Activated CD8-positive, alpha-beta memory T cell treated with anti-CD3 and anti-CD28 coated beads, Interleukin-2, amount 50 U/mL, for 4 hours (primary cell): ENCODE measurements at places on chromosomes 6 and 20.

- DNase-seq = no peak
These were observed 59.1 kb downstream of the CEP43 start for GRCh38 chr6:167058261-167058660.

- no peak for DNase-seq
These were observed 32.9 kb downstream of the FILIP1 start for GRCh38 chr6:75460681-75461080.

- DNase-seq = no peak
These were observed 37.8 kb downstream of the RAB44 start for GRCh38 chr6:36735110-36736071.

GRCh38 chr6:56393615-56394612 is 146.5 kb upstream of the COL21A1 start:
- DNase-seq = no peak

GRCh38 chr6:111211411-111212030 is 124.2 kb downstream of the SLC16A10 start:
- DNase-seq = no peak

GRCh38 chr20:11902285-11902697 is 15.4 kb upstream of the BTBD3 start:
- DNase-seq = no peak

DNA sequence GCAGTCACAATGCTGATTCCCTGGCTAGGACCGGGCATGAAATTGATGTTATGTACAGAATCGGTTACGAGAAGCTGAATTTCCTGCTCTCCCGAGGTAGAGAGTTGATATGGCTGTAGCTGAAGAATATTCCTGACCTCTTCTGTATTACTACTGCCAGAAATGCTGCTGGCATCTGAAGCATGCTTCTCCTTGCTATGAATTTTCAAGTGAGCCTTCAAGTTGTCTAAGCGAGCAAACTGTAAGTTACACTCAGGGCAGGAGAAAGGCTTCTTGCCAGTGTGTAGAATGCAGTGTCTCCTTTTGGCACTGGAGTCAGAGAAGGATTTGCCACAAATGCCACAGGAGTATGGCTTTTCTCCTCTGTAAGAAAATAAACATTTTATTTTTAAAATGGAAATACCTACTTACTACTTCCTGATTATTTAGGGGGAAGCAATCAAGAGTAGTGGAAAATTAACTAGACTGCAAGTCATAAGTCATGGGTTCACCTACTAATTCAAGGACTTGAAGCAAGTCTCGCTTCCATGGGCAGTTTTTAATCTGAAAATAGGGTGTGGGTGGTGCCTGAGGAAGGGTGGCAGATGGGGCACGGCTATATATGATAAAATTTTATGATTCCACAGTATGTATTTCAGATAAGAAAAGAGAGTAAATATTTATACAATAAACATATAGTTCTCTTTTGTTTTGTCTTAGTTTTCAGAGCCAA is 10.8 kb upstream of the MICAL1 start:
- no peak for DNase-seq

- peak; percentile 68 for DNase-seq
These were observed 6.5 kb upstream of the SLC24A3 start for GRCh38 chr20:19205981-19206396.

GRCh38 chr6:35596448-35597442 is 84.0 kb upstream of the TULP1 start:
- no peak for DNase-seq

- DNase-seq = no peak
These were observed 51.6 kb upstream of the FAM184A start for GRCh38 chr6:119129968-119130484.

DNA sequence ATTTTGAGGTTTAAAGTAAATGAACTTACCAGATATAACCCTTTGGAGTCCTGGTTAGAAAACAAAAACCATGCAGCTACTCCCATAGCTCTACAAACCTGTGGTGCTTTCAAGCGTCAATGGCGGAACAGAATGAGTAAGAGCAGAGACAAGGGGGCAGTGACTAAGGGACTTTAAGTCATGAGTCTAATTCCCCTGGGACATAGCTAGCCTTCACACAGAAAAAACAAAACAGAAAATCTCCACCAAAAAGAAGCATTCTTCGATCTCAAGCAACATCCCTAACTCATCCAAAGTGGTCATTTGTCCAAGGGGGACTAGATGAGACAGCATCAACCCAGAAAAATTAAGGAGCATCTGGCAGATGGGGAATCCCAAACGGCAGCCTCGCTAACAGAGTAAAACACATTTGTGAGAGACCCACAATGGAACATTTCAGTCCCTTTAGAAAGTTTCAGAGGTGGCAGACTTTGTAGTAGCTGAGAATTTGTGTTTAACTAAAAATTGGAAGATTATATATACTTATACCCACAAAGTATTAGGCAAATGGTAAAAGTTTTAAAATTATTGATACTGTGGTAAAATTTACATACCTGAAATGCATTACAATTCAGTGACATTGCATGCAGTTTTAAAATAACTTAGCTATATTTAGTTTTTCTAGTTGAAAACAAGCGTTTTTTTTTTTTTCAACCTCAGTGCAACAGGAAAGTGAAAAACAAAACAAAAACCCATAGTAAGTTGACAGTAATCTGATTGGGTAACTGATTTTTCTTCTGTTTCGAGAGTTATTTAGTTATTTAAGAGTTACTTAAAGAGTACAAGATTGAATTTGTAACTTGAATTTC is 67.5 kb downstream of the KCNQ5 start:
- DNase-seq = no peak

- no peak for DNase-seq
These were observed 6.8 kb upstream of the RIPK1 start for GRCh38 chr6:3061501-3061941.

DNA sequence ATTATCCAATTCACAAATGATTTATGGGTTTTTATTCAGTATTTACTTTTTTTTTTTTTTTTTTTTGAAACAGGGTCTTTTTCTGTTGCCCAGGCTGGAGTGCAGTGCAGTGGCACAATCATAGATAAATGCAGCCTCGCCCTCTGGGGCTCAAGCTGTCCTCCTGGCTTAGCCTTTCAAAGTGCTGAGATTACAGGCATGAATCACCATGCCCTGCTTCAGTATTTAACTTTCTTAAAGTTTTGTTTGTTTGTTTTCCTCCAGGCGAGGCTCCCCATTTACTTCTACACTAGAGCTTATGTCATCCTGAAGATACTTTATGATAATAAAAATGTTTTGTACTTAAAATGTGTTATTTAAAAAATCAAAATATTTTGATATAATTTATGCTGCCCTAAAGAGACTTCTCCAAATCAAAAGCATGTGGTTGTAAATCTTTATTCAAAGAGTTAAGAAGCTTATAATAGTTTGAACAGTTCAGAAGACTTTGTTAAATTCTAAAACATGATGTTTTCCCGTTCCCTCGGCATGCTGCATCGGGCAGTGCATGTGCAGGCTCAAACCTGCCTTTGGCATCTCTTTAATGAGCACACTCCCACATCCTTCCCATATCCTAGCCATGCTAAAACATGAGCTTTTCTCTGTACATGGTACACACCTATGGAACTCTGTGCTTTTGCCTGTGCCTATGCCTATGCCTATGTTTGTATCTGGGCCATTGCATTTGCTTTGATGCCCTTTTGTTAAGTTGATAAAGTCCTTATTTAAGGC is 11.0 kb downstream of the SMPDL3A start:
- no peak for DNase-seq

- DNase-seq = no peak
These were observed 217.4 kb upstream of the HSF2 start for GRCh38 chr6:122182061-122182460.

DNA sequence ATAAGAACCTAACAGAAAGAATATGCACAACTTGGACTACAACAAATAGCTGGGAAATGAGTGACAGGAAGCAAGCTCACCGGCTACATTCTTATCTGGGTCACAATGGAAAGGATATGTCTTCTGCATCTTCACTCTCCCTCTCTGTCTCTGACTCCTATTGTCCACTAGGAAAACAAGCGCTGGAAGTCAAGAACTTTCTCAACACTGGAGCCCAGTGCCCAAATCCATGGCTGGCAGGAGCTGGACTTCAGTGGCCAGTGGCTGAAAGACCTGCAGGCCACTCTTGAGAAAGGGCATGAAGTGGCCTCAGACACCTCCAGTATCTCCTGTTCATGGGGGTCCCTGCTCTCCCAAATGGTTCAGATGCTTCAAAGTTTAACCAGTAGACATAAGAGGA is 62.0 kb downstream of the FAM50B start:
- DNase-seq = no peak

DNA sequence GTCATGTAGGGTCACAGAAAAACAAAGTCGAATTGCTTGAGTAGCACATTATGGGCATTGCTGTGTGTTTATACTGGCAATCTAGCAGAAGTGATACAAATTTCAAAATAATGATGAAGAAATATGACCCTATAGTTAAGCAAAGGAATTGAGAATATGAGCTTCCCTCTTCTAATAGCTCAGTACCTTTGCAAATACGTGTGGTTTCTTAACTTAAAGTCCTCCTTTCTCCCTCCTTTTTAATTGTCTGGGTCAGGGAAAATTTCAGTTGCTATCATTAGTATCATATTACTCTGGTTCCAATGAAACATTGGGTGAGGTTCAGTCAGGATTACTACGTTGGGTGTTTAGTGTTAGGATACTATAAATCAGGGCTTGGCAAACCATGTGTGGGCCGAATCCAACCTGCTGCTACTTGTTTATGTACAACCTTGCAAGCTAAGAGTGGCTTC is 166.8 kb upstream of the CARMIL1 start:
- no peak for DNase-seq

DNA sequence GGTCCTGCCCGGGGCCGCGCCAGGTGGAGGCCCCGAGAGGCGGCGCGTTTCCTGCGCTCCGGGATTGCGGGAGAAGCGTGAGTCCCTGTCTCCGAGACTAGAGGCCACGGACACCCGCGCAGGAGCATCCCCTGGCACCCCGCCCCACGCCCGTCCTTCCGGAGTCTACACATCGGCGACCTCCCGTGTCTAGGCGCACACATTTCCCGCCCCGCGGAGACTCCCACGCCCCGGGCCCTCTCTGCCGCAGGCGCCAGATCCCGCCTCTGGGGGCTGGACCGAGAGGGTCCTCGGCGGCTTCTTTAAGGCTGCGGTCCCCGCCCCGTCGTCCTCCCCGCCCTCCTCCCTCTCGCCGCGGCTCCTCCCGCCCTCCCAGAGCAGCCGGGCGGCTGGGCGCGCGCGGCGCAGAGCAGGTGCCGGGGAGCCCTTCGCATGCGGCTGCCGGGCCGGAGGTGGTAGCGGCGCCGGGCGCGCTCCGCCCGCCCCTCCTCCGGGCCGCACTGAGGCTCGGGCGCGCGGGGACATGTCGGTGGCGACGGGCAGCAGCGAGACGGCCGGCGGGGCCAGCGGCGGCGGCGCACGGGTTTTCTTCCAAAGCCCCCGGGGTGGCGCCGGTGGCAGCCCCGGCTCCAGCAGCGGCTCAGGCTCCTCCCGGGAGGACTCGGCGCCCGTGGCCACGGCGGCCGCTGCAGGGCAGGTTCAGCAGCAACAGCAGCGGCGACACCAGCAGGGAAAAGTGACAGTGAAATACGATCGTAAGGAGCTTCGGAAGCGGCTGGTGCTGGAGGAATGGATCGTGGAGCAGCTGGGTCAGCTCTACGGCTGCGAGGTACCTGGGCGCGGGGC is at the start of gene PPP1R14C:
Gene PPP1R14C, plus strand, starts transcription at position 375 of the 846 bp plus-strand sequence. Its CDS starts 149 bp downstream, at position 524.
- DNase-seq = no peak

GRCh38 chr6:43361269-43361668 is 8.2 kb downstream of the ZNF318 start:
- no peak for DNase-seq

DNA sequence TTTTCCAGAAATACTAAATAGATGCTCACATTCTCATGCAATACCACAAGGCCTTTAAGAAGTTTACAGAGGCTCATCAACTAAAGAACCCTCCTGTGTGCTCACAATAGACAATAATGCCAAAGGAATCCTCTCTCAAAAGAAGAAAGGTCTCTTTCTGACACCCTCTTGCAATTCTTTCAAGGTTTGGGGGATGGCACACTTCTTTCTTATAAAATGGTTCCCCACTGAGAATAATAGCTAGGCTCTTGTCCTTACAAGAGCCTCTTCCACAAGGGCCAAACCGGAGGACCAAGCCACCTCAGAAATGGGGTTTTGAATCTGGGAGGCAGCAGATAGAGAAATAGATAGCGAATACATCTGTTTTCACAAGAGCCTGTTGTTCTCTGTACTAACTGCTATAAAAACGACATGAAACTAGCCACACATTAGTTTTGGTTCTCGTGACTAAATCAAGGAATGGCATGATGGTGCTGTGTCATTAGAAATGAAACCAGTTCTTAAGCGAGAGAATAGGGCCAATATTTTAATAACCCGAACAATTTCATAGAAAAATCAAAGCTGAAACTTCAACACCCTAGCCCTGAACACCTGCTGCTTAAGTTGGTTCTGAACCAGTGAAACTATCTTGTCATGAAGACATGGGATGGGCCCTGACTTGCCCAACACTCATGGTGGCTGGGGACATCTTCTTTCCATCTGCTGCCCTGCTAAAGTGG is 81.1 kb downstream of the PRDM1 start:
- no peak for DNase-seq

DNA sequence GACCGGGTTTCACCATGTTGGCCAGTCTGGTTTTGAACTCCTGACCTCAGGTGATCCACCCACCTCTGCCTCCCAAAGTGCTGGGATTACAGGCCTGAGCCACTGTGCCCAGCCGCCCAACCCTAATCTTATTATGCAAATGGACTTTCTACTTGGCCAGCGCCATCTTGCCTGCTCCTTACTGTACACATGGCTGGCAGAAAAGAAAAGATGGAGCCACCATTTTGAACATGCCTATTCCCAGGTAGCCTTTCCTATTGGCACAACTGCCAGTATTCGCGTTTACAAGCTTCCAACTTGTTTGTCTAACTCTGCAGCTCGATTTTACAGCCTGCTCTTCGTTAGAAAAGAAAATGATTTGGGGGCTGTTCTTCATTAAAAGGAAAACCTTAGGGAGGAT is 84.3 kb downstream of the WDR27 start:
- no peak for DNase-seq

DNA sequence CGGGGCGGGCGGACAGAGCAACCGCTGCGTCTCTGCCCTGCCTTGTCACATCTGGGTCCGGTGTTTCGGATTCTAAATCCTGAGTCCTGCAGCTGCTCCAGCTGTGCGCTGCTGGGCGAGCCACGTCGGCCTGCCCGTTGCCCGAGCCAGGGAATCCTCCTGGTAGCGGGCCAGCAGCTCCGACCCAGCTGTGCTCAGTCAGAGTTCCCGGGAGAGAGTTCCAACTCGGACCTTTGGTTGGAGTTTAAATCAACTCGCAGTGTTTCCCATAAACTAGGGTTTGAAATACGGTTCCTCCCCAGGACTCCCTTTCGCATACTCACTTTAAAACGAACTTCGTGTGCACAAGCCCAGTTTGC is 315 bp upstream of the PDE10A start:
- no peak for DNase-seq

GRCh38 chr6:44787254-44787834 is 399.8 kb downstream of the CDC5L start:
- no peak for DNase-seq

DNA sequence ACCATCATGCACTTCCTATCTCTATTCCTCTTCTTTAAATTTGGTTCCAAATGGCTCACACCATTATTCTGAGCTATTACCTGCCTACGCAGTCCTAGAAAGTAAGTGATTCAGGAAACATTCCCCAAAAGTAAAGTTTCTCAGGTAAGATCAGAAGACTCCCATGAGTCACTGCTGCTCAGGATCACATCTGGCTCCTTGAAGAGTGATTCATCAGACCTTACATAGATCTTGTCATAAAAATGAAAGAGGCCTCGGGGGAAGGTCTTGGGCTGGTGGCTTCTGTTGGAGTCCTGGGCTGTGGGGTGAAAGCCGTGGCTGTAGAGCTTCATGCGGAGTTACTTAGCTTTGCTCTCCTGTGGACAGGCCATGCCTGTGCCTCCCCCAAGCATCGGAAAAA is 35.9 kb downstream of the PLG start:
- DNase-seq = no peak
